ENCODE measurements at places on chromosomes 6 and 20.

GRCh38 chr6:168666699-168667427 is 225.9 kb downstream of the SMOC2 start:
- DNase-seq, result no peak

- DNase-seq, result no peak
These were observed 53.3 kb upstream of the EYS start for GRCh38 chr6:65760285-65760684.

DNA sequence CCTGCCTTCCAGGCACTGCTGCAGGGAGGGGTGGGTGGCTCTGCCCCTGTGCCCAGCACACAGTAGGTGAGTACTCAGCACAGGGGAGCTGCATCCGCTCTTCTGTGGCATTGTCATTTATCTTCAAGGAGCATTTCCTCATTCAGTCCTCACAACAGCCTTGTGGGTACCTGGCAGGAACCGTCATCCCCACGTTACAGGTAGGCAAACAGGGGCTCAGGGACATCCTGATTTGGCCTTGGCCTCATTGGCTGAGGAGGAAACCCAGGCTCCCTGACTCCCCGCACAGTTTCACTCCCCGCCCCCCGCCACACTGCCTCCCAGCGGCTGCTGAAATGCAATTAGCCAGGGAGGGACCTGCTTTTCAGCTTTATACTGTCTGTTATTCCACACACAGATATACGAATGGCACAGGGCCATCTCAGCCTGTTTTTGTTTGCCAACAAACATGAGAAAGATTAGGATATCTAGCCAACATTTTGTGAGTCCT is 24.2 kb upstream of the PNPLA1 start:
- peak; percentile 25 for DNase-seq

- no peak for DNase-seq
These were observed 230.8 kb downstream of the BCAS1 start for GRCh38 chr20:53839423-53840176.

DNA sequence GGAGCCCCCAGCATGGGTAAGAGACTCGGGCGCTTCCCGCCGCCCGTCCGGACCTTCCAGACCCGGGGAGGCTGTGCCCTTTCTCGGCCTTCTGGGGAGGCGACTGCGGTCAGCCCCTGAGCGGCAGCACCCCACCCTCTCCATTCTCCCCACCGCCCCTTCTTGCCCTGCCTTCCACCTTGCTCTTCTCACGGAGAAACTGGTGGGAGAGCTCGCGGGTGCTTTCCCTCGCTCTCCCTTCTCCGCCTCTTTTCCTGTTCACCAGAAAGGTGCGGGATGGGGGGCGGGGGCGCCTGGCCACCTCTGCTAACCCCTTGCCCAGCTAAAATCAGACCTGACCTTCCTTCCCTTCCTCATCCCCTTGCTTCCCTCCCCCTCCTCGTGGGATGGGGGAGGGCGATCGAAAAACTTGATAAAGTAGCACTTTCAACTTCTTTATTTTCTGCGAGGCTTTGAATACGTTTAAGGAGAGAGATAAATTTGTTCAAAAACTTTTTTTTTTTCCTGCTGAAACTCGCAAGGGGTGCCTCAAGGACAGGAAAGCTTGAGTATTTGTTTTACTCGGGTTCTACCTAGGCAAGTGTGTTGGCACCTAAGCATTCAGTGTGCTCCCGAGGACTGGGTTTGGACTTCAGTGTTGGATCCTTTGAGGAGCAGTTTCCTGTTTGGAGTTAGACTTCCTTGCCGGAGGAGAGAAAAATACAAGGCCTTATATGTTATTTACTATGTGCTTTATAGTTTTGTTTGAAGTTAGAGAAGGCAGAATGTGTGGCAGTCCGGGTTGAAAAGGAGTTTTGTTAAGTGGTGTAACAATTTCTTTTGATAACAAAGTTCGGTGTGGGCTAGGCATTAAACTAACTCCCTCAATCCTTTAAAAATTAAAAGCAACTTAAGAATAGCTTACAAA is 897 bp downstream of the CD2AP start:
- peak; percentile 73 for DNase-seq

DNA sequence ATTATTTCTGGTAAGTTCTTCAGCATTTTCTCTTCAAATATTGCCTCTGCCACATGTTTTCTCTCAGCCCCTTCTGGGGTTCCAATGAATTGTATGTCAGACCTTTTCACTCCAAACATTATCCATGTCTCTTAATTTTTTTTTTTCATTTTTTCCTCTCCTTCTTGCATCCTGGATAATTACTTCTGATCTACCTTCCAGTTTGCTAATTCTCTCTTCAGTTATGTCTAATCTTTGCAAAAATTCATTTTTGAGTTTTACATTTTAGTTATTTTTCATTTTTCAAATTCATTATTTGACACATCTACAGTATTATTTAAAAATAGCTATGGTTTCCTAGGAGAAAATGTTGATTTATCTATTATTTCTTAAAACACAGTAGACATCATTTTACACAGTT is 271.7 kb downstream of the TFAP2B start:
- DNase-seq, result no peak

GRCh38 chr6:13759025-13759424 is 47.4 kb upstream of the RANBP9 start:
- no peak for DNase-seq

GRCh38 chr20:1302685-1303541 is 26.0 kb downstream of the SDCBP2 start:
- no peak for DNase-seq

DNA sequence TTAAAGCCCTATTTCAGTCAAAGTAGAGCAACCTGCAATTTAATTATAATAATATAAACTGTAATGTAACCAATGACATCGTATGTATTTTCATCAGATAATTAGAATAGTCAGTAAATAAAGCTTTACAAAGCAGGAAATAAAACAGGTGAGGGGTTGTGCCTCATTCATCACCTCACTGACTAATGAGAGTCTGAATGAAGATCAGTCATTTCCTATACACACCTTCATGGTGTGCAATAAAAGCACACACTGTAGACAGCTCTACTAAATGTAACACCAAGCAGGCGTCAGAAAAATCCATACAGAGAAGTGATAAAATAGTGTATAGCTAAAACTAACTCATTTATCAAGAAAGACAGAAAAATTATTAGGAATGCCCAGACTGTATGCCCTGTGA is 105.9 kb downstream of the MAN1A1 start:
- DNase-seq, result no peak

DNA sequence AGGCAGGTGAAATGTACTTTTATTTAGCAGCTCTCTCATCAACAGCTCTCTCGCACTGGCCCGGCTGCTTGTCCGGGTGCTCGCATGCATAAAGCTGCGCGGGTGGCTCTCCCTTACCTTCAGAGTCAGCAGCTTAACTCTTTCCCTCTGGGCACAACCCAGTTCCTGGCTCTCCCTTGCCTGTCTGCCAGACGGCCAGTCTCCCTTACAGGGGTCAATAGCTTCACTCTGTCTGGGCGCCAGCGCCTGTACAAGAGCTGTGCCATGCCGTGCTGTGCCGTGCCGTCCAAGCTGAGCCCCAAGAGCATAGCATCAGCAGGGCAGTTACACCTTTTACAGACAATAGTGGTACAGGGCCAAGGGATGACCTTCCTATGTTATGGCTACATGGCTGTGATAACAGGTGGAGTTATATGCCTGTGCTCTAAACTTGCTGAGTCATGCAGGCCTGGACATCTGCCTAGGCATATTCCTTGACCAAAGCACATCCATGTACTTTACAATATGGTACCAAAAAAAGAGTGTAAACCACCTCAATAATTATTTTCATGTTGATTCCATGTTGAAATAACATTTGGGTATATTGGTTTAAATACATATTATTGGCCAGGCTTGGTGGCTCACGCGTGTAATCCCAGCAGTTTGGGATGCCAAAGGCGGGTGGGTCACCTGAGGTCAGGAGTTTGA is 47.9 kb downstream of the BLTP3A start:
- peak; percentile 44 for DNase-seq

DNA sequence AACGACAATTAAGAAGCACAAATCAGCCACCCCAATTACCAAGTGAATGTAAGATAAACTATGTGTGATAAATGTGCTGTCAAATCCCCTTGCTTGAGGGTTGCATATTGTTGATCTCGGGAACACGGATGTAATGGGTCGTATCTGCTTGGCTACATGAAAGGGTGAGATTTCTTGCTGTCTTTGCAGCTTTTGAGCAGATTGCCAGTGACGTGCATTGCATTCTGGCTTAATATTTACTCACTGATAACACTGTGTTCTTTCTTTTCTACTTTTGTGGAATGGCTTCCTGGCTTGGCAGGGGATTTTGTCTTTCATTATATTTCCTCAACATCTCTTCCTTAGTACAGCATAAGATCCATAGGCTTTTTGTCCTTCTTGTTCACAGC is 10.5 kb upstream of the FAM210B start:
- no peak for DNase-seq

GRCh38 chr20:47558295-47559066 is 56.8 kb downstream of the NCOA3 start:
- no peak for DNase-seq

GRCh38 chr20:40681684-40682083 is 7.4 kb downstream of the MAFB start:
- DNase-seq, result no peak

- peak; percentile 67 for DNase-seq
These were observed 125.4 kb downstream of the HIVEP1 start for GRCh38 chr6:12137480-12137879.

GRCh38 chr6:151071295-151071694 is 168.5 kb upstream of the AKAP12 start:
- no peak for DNase-seq

DNA sequence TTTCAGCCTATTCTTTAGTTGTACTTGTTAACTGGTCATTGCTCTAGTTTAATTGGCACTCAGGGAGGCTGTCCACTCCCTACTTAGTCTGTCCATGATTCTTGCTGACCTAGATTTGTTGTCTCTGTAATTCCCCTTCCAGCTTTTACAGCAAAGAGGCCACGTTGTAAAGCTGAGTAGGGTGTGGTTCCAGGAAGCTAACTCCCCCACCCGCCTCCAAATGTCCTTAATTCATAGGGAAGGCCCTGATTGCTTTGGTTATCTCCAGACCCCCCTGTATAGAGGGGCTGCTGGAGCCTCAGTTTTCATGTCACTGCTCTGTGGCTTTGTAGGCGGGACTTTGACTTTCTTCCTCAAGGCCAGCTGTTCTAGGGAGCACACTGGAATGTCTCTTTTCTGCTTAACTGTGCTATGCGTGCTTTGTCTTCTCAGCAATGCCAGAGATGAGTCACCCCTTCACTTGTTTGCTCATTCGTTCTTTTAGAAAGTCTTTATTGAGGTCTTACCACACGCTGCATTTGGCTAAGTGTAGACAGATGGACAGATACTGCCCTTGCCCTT is 175.1 kb upstream of the JAG1 start:
- no peak for DNase-seq

DNA sequence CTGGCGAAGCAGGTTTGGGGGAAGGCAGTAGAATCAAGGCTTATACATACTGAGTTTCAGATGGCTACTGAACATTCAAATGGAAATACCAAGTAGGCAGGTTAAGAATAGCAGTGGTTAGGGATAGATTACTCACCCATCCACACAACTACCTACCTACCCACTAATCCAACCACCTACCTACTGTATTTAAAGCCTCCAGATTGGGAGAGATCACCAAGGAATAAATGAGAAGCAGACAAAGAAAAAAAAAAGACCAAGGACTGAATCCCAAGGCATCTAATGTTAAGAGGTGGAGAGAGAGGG is 68.3 kb upstream of the SMIM29 start:
- DNase-seq, result no peak

DNA sequence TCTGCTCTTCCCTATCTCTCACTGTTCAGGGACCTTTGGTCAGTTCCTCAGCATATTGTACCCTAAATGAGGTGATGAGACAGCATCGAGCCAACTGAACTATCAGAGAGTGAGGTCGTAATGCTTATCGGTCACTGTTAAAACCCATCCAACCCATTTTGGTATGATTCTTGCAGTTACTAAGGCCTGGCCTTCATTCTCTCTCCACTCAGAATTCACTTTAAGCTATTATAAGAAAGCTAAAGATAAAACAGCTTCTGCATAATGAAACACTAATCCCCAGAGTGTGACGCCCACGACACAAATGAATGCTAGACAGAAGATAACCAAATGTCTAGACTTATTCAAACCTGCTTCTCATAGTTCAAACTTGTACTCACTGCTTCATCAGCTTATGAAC is 175.8 kb downstream of the GMPR start:
- no peak for DNase-seq

GRCh38 chr6:100247123-100247522 is 217.6 kb downstream of the SIM1 start:
- no peak for DNase-seq

DNA sequence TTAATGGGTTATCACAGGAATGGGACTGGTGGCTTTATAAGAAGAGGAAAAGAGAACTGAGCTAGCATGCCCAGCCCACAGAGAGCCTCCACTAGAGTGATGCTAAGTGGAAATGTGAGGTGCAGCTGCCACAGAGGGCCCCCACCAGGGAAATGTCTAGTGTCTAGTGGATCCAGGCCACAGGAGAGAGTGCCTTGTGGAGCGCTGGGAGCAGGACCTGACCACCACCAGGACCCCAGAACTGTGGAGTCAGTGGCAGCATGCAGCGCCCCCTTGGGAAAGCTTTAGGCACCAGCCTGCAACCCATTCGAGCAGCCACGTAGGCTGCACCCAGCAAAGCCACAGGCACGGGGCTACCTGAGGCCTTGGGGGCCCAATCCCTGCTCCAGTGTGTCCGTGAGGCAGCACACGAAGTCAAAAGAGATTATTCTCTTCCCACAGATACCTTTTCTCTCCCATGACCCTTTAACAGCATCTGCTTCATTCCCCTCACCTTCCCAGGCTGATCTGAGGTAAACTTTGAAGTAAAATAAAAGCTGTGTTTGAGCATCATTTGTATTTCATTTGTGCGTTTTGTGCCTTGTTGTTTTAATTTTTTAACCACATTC is 4.4 kb downstream of the HLA-E start:
- DNase-seq, result no peak

DNA sequence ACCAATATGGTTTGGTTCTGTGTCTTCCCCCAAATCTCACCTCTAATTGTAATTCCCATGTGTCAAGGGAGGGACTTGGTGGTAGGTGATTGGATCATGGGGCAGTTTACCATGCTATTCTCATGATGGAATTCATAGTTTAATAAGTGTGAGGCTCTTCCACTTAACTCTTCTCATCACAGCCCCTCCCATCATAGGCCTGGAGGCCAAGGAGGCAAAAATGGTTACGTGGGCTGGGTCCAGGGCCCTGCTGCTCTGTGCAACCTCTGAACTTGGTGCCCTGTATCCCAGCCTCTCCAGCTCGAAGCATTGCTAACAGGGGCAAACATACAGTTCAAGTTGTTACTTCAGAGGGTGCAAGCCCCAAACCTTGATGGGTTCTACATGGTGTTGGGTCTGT is 232.7 kb downstream of the ADGRG6 start:
- no peak for DNase-seq

- DNase-seq, result no peak
These were observed 133.1 kb upstream of the PRDM1 start for GRCh38 chr6:105952772-105953690.

DNA sequence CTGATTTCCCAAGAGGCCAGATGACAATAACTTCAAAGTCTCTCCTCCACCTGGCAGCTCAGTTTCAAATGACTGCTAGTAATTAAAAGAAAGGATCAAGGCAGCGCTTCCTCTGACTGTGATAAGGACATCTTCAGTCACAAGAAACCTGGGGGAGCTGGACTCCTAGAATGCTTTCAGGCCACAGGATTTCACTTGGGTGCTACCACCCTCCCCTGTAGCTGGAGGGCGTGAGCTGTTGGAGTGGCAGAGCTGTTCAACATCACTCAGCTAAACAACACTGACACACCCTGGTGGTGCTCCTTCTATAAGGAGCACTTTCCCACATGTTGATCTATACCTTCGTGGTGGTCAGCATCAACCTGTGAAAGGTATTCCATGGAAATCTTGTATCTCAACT is 2.2 kb upstream of the CNR1 start:
- DNase-seq, result peak; percentile 2

All from erythroblast (primary cell).